ENCODE measurements at places on chromosomes 7 and 10.

DNA sequence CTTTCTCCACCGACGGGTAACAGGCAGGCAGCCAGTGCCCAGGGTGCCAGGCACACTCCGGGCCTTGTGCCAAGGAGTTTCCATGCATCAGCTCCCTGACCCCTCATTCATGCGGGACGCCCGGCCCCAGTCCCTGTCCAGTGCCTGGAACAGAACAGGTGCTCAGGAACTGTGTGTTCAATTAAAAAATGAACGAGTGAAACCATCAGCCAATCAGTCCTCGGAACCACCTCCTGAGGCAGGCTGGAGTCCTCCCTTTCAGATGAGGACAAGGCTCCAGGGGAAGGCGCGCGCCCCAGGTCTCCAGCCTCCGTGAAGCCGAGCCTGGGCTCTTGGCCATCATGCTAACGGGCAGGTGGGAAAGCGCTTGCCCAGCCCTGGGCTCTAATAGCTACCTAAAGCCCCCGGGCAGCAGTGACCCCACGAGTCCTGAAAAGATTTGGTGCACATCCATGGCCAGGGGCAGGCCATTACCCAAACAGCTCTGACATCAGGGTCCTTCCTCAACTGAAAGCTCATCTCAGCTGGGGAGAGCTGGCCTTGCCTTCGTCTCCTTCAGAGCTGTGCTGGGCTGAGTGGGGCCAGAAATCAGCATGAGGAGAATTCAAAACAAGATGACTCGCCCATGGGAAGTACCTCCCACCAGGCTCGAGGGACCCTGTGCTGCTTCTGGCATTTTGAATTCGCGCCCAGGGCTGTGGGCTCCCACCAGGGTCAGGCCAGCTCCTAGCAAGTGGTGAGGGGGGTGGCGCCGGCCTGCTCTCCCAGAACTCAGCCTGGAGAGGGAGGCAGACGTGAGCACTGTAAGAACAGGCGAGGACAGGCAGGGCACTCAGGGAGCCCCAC lies 200.5 kb downstream of the MAD1L1 start:
- DNase-seq, result no peak

GRCh38 chr10:21099291-21100062 lies 202.4 kb upstream of the NEBL start:
- DNase-seq, result no peak

DNA sequence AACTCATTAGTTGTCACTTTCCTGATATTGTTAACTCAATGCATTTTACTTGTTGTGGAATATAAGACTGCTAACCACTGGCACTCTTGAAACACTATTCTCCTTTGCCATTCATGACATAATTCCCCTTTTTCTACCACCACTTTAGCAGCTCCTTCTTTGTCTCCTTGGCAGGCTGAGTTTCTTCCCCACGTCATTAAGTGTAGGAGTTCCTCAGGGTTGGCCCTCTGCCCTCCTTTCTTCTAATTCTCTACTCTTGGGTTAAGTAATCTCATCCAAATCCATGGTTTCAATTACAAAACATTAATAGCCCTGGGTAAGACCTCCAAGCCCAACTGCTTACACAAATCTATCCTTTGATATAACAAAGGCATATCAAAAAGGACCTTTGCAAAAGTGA lies 175.1 kb downstream of the HGF start:
- DNase-seq, result no peak

- DNase-seq, result no peak
Measured at GRCh38 chr7:127897704-127898454, 133.4 kb downstream of the LRRC4 start.

DNA sequence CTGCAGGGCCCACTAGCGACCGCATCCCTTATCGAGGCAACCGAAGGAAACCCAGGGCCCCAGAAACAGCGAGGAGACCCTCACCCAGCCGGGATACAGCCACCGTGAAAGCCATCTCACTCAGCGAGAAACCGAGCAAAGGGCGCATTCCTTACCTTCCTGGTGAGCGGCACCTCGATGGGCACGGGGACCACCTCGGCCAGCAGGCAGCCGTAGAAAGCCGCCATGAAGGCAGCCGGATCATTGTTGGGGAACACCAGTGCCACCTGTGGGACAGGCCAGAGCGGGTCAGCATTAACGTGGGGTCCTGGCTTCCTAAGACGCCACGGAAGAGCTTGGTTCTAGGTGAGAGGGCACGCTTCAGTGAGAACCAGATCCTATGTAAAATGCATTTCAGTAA lies 263.7 kb downstream of the ZMYND11 start:
- no peak for DNase-seq

GRCh38 chr10:16292366-16292765 lies 144.4 kb upstream of the PTER start:
- DNase-seq, result no peak

GRCh38 chr10:27783660-27784059 lies 38.0 kb upstream of the MKX start:
- DNase-seq, result no peak

- DNase-seq, result no peak
Measured at GRCh38 chr7:16080131-16080530, 341.2 kb downstream of the CRPPA start.

DNA sequence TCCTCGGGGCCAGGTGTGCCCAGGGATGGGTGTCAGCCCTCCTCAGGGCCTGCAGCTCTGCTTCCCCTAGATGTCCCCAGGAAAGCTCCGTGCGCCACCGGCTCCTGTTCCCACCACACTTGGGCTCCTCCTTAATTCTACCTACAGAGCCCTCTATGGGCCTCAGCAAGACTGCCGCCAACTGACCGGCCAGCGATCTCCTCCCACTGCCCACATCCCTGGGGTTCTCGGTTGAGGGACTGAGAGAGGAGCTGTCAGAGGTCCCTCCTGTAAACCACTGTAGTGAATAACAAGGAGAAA lies 5.3 kb upstream of the LDB3 start:
- no peak for DNase-seq

DNA sequence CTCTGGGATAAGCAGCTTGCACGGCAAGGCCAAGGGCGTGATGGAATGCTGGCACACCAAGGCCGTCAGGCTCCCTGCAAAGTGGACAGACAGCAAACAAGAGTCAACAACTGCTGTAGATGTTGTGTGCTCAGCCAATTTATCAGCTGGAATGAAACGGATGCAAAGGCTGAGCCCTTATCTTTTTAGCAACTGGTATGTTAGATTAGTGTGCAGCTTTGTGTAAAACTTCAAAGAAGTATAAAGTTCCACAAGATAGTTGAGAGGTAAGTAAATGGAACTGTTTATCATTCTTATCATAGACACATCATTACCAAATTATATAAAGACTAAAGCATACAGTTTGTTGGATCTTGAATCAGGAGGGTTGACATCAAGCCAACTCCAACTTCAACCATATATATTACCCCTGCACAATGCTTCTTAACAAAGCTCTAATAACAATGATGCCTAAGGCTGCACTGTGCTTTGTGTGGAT lies 289.0 kb downstream of the TNS3 start:
- DNase-seq, result no peak

- DNase-seq, result peak; percentile 24
Measured at GRCh38 chr7:99034932-99035722, 108.8 kb downstream of the SMURF1 start.

- no peak for DNase-seq
Measured at GRCh38 chr10:949446-949845, 17.9 kb upstream of the LARP4B start.

GRCh38 chr7:602341-603141 lies 82.9 kb upstream of the PDGFA start:
- DNase-seq, result no peak

DNA sequence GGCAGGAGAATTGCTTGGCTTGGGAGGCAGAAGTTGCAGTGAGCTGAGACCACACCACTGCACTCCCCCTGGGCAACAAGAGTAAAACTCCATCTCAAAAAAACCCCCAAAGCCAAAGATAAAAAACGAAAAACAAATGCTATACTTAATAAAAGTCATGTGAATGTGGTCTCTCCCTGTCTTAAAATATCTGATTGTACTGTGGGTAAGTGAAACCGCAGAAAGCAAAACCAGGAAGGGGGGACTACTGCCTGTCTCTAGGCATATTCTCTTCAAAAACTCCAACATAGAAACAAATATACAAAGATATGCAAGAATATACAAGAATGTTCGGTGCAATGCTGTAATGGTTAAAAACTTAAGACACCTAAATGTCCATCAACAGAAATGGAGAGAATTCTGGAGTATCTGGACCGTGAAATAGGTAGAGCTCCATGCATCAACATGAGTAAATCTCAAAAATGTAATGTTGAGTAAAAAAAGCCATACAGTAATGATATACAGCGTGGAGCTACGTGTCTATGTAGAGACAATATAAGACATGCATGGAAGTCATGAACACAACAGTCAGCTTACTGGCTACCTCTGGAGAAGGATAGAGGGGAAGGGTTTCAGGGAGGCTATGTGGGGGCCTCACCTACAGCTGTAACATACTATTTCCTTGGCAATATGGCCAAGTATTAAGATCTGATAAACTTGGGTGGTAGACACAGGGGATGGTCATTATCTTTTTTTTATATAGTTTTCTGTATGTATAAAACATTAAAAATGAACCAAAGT lies 2.1 kb downstream of the ZNF394 start:
- no peak for DNase-seq

GRCh38 chr10:84826704-84827103 lies 498.3 kb downstream of the CCSER2 start:
- no peak for DNase-seq

GRCh38 chr10:53396876-53397275 lies 624.3 kb upstream of the MBL2 start:
- DNase-seq, result no peak

- DNase-seq, result no peak
Measured at GRCh38 chr7:97078023-97078969, 39.2 kb upstream of the SDHAF3 start.

DNA sequence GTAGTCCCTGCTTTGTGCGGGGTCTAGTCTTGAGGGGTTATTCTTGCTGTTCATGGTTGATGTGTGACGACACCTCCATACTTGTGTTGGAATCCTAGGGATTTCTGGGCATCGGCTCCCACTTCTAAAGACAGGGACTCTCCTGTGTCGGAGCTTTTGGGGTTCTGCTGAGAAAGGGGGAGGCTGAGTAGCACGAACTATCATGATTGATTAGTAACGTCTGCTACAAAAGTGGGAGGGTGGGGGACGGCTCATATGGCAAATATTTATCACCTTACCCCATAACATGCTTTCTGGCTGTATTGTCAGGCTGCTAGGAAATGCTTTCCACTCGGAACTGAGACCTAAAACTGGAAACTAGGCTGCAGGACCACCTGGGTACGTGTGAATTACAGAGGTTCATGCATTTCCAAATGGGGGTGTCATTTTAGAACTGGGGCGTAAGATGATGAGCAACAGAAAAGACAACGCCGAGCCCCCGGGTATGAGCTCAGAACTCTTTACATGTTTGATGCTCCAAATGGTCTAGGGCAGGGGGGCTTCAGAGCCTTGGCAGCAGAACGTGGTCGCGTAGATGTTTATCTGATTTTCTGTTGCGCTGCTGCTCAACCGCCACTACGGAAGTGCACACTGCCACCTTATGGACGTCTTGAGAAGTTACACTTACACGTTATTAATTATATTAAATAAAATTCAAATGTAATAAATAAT lies 15.1 kb upstream of the NME8 start:
- peak; percentile 37 for DNase-seq

GRCh38 chr10:78863140-78863905 lies 205.4 kb upstream of the ZMIZ1 start:
- DNase-seq, result no peak

- DNase-seq, result no peak
Measured at GRCh38 chr10:3151889-3152565, 20.6 kb downstream of the PITRM1 start.

DNA sequence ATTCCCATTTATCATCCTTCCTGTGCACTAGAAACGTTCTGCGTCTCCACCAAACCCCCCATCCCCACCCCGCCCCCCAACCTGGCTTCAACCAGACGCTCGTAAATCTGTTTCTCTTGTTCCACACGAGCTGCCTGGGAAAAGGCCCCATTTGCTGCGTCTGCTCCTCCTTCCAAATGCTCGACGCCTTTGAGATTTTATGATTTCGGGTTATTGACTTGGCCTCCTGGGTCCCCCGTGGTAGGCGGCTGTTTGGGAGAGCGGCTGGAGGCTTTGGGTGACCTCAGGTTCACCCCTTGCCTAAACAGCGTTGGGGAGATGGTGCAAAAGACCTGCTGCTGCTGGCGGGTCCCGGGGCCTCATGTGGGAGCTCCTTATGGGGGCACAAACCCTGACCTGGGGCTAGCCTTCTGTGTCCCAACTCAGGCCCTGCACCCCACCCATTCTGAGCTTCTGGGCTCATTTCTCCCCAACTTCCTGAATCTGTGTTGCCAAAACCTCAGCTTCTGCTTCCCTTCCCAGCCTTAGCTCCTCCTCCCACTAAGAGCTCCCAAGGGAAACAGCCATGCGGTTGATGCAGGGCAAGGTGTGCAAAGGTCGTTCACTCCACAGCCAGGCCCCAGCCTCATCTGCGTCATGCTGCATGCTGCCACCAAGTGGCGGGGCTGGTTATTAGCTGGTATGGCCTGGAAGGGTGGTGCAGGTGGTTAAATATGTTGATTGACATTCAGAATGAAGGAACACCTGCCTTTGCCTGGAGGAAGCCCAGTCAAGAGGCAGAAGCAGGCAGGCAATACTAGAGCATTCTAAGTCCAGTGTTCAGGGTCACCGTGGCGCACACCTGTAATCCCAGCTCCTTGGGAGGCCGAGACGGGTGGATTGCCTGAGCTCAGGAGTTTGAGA lies 49.1 kb upstream of the ELN start:
- no peak for DNase-seq

DNA sequence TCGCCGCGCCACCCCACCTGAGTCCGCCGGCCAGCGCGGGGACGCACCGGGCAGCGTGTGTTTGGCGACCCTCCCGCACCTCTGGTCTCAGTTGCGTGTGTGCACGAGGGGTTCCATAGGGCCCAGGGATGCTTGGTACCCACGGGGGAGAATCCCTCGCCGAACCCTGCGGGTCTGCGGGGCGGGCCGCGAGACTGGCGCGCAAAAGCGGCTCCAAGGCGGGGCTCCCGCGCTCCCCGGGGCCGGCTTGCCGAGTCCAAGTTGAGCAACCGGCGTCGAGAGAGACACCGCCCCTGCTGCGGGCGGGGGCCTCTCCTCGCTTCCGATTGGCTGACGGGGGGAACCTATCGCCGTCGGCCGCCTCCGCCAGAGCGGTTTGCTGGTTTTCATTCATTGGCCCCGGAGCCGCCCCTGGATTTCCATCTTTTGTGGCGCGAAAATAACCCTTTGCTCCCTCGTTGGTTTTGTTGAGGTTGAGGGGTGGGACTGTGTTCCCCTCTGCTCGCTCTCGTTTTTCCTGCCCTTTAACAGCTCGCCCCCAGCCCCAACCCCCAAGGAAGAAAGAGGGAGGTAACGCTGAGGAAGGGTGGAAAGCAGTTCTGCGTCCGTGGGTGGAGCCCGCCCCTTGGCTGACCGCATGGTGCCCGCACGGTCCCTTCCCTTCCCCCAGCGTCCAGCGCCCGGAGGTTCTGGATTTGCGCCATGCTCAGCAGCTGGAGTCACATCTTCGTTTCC lies 4.0 kb upstream of the IGF2BP3 start:
- no peak for DNase-seq

Data from dorsolateral prefrontal cortex (tissue), 122 donors.